Panc1 (cell line): ENCODE measurements at places on chromosomes 5 and 9.

- no peak for DNase-seq
Measured at GRCh38 chr5:54177058-54177457, 133.3 kb downstream of the ARL15 start.

GRCh38 chr5:132012371-132013005 lies 1.0 kb upstream of the ACSL6 start:
- DNase-seq: no peak

DNA sequence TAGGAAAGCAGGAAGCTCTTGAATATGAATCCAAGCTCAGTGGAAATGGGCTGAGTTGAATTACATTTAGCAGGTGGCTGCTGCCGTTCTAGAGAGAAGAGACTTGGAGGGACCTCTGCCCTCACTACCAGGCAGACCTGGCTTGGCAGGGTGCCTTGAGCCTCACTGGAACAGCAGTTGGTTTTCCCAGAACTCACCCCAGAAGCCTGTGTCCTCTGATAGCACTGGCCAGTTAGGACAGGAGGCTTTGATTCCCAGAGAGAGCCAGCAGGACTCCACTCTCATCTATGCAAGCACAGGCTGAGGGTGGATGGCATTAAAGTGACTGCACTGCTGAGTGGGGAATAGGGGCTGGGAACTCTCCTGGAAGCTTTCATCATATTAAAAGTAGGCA lies 54.8 kb downstream of the PWWP2A start:
- DNase-seq: no peak

DNA sequence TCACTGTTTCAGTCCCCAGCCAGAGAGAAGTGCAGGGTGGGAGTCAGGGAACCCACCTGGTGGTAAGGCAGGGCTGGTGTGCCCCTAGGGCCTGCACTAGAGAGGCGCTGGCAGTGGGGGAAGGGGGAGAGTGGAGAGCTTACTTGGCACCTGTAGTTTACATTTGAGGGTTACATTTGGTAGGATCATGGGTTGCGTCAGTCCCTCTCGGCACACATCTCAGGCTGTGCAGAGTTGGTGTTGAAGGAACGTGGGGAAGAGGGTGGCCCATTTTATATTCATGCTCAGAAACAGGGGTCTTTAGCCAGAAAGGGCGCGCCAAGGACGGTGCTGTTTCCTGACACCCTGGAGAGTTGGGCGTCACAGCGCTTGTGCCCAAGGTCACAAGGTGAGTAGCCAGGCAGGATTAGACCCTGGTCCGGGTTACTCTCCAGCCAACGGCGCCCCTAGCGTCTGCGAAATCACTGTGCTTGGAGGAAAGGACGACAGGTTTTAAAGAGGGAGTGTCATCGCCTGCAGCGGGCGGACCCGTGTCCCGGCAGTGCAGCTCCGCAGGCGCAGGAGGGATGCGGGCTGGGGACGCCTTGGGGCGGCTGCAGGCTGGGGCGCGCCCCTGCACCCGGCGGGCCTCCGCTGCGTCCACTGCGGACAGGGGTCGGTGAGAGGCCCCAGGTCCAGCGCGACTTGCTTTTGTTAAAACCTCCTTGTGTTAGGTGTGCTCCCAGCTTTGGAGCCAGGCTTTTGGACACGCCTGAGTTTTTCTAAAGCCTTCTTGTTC lies 272.6 kb downstream of the FANCC start:
- no peak for DNase-seq

DNA sequence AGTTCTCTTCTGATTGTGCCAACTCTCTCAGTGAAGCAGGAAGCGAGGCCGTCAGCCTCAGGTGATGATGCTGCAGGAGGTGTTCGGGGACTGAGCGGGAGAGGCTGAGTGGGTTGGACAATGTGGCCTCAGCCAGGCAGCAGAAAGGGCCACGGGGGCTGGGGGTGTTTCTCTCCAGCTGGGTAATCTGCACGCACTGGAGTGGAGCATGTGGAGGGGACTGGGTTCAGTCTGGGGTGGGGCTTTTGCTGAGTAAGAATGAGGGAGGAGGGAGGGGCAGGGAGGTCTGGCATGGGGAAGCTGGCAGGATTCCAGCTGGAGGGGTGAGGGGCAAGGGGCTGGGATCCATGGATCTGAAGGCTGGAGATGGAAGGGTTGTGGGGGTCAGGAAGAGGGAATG lies 60.8 kb upstream of the PHYKPL start:
- no peak for DNase-seq

- no peak for DNase-seq
Measured at GRCh38 chr9:85421641-85422040, 320.1 kb downstream of the AGTPBP1 start.

GRCh38 chr5:124342986-124343385 lies 403.5 kb downstream of the ZNF608 start:
- no peak for DNase-seq

GRCh38 chr5:72556351-72557166 lies 49.3 kb upstream of the ZNF366 start:
- no peak for DNase-seq

- DNase-seq: peak; percentile 1
Measured at GRCh38 chr5:82004511-82004910, 32.7 kb downstream of the ATG10 start.

DNA sequence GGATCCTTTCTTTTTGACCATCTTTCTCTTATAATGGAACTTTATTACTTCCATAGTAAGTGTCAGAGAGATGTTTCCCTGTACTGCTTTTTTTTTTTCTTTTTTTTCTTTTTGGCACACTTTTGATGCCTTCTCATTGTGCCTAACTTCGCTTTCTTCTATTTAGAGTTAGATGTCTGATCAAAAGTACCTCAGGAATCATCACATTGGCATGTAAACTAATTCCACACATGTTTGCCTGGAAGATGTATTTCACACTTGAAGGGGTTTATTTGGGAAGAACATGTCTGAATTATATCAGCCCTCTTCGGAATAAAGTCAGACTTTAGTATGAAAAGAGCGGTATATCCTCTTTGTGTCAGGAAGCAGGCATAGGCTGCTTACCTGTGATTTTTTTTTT lies 35.1 kb downstream of the SMARCA2 start:
- no peak for DNase-seq

DNA sequence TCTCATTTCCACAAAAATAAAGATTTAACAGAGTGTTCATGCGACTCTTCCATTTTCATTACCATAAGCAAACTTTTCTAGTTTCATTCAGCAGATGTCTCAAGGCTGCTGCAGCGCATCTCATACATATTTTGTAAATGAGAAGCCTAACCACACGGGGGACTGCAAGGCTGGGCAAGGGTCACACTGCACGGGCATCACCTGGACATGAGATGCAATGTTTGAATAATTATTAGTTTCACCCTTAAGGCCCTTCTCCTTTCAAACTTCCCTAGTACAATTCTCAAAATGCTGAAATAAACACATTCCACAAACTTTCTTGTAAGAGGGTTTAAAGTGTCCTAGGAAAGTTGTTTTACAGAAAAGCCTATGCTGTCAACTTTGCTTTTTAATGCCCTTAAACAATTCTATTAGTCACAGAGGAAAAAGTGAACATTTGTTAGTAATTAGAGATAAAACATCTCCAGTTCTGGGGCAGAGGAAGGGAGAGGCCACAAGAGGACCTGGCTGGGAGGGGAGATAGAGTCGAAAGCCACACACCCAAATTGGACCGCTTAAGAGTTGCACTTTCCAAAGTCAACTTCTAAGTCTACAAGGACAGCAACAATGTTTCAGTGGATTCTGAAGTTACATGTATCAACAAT lies 1.3 kb downstream of the DENND1A start:
- DNase-seq: no peak

GRCh38 chr9:76692458-76693129 lies 71.6 kb upstream of the PCA3 start:
- no peak for DNase-seq

GRCh38 chr5:112316731-112317130 lies 102.3 kb downstream of the EPB41L4A start:
- no peak for DNase-seq

GRCh38 chr9:18791074-18791473 lies 241.9 kb downstream of the SAXO1 start:
- DNase-seq: no peak

DNA sequence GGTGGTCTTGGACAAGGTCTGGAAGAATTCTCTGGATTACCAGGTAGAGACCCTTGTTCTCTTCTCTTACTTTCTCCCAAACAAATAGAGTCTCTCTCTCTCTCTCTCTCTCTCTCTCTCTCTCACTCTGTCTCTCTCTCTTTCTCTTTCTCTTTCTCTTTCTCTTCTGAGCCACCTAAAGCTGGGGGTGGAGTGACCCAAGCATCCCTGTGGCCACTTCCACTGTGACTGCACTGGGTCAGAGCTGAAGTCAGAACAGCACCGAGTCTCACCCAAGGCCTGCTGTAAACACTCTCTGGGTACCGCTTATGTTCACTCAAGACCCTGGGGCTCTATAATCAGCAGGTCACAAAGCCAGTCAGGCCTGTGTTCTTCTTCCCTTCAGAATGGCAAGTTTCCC lies 513.7 kb downstream of the EBF1 start:
- DNase-seq: no peak

- no peak for DNase-seq
Measured at GRCh38 chr5:56825222-56825824, 10.0 kb downstream of the MAP3K1 start.

GRCh38 chr5:35120715-35121114 lies 73.0 kb upstream of the AGXT2 start:
- DNase-seq: no peak

DNA sequence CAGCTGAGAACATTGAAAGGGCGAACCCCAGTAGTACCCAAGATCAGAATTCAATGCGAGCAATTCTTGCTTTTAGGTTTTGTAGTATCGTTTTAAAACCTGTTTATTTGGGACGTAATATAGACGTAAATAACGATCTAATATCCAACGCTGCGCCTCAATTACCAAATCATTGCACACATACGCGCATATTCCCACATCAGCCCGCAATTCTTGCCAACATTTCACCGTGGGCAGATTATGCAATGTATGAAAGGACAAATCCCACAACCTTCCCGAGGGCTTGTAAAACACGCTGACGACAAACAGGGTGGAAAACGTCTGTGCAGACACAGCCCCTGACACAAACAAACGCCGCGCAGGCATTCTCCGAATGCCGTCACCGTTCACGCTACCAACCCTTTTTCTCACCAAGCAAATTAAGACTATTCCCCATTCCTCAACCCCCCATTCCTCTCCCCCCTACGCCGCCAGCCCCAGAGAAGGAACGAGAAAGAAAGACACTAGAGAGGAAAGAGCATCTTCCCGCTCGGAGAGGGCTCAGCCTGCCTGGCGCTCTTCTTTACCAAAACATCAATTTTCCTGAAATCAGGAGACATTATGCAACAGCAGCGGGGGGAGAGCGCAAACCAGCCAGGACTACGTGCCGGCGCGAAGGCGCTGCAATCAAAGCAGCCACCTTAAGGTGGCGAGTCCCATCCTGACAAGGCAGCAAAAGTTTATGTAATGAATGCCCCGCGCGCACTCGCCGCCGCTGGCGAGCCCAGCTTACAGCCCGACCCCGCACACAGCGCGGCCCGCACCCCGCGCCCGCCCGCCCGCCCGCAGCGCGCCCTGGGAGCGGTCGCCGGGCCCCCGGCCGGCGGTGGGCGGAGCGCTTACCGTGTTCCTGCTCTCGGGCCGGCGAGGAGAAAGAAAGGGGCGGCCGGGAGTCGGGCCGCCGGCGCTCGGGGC lies 597 bp downstream of the NFIL3 start:
- no peak for DNase-seq

DNA sequence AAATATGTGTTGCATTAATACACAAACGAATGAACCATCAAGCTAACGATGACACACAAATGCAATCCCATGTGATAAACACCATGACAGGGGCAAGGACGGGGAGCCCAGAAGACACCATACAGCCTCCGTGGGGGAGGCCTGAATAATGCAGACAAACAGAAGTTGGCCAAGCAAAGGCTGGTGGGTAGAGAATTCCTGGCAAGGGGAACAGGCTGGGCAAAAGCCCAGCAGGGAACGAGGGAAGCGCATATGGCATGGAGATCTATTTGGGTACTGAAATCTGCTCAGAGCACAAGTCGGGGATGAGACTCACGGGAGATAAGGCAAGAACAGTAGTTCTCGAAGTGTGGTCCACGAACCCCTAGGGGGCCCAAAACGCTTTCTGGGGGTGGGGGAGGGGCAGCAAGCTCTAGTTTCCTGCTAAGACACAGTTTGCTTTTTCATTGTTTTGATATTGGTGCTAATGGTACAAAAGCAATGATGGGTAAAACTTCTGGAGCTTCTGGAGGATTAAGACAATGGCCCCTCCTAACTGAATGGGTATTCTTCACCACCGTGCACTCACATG lies 42.9 kb upstream of the FBXW11 start:
- DNase-seq: no peak

- no peak for DNase-seq
Measured at GRCh38 chr9:19286634-19287188, 56.2 kb downstream of the DENND4C start.

DNA sequence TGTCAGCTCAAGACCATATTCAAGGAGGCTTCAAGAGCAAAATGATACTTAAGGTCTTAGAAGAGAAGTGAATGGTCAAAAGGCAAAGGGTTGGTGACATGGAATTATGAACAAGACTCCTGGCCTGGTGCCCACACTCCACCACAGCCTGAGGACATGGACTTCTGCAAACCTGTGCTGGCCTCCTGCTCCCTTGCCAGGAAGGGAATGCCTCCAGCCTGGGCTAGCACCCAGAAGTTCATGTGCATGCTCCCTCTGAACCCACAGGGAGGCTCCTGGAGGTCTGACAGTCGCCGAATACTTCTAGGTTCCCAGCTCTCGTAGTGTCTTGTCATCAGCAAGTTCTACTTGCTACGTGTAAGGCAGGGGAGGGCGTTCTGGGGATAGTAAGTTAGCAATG lies 156.7 kb downstream of the FSTL4 start:
- no peak for DNase-seq

- DNase-seq: no peak
Measured at GRCh38 chr9:14089051-14089803, 224.7 kb downstream of the NFIB start.

DNA sequence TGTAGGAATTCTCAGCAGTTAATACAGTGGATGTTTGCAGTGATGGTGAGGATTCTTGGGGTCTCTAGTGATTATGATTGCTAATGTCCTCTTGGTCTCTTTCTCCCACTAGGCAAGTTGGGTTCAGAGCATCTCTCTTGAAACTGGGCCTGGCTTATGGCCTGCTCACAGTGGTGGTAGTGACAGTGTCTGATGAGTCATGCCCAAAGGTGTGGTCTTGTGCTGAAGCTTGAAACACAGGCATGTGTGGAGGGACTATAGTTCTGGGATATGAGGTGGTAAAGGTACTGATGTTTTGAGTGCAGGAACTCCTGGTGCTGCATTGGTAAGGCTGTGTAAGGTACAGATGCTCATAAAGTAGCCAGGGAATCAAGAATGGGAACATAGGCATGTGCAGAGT lies 231.1 kb downstream of the FAM170A start:
- no peak for DNase-seq

- no peak for DNase-seq
Measured at GRCh38 chr5:761854-762710, 22.4 kb downstream of the ZDHHC11B start.

- DNase-seq: peak; percentile 48
Measured at GRCh38 chr5:175464074-175464941, 14.1 kb upstream of the SFXN1 start.

- no peak for DNase-seq
Measured at GRCh38 chr9:33506626-33507370, 17.3 kb upstream of the ANKRD18B start.

DNA sequence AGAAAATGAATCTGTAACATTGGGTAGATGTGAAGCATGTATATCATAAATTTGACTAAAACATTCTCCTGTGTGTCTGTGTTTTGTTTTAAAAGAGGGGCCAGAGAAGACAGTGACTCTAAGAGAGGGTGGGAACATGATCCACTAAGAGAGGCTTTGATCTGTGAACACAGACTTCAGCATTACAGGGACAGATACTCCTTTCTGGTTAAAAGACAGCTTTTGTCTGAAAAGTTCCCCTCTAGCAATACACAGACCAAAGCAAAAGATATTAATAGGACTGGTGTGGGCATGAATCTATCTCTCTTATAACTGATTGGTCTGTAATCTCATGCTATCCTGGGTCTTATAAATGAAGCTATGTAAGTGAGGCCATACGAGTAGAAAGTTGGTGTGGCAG lies 150.9 kb downstream of the NUDT12 start:
- DNase-seq: no peak
